DND-41 (cell line): ENCODE measurements at places on chromosomes 2 and 18.

- no peak for DNase-seq
- no peak within 1 kb of the TSS for H3K27ac ChIP-seq
- H3K4me3 ChIP-seq, result no peak within 1 kb of the TSS
- no peaks in the 10 kb centered on the region for H3K27me3 ChIP-seq
- H3K36me3 ChIP-seq, result no peaks in the 10 kb centered on the region
These were observed at the start of gene HNMT for GRCh38 chr2:137964066-137964858. Gene HNMT (plus strand): TSS chr2:137964473. CDS start chr2:137964492, 19 bp downstream.

DNA sequence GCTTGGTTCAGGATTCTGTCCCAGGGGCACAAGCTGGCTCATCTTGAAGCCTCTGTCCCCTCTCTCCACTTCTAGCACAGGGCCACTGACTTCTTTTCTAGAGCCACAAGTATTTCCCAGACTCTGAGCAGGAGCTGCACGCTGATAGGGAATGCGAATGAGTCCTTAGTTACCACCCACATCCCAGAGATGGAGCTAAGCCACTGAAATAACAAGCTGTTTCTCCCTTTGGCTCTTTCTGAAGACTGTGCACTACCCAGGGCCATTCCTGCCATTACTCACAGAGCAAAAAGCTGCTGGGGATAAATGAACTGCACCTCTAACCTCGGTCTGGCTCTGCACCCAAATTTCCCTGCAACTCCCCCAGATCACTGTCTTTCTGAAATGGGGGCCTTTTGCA lies 70.6 kb downstream of the TSN start:
- no peaks in the 10 kb centered on the region for H3K4me1 ChIP-seq
- H3K27ac ChIP-seq, result no peak overlapping the region
- no peaks in the 10 kb centered on the region for H3K27me3 ChIP-seq
- no peak for DNase-seq
- no peaks in the 10 kb centered on the region for H3K36me3 ChIP-seq

- H3K36me3 ChIP-seq, result no peaks in the 10 kb centered on the region
- no peak overlapping the region for H3K4me3 ChIP-seq
- H3K27me3 ChIP-seq, result no peaks in the 10 kb centered on the region
These were observed 83.7 kb downstream of the CERKL start for GRCh38 chr2:181573140-181573736.

GRCh38 chr2:191228861-191229260 lies 16.3 kb upstream of the MYO1B start:
- no peak overlapping the region for H3K27ac ChIP-seq
- no peaks in the 10 kb centered on the region for H3K4me1 ChIP-seq
- no peaks in the 10 kb centered on the region for H3K36me3 ChIP-seq
- DNase-seq, result no peak
- H3K27me3 ChIP-seq, result no peaks in the 10 kb centered on the region
- no peak overlapping the region for H3K4me3 ChIP-seq

- no peaks in the 10 kb centered on the region for H3K4me1 ChIP-seq
- no peaks in the 10 kb centered on the region for H3K36me3 ChIP-seq
- no peak overlapping the region for H3K4me3 ChIP-seq
- no peaks in the 10 kb centered on the region for H3K27me3 ChIP-seq
- no peak for DNase-seq
These were observed 139.2 kb downstream of the INHBB start for GRCh38 chr2:120485096-120485495.

- H3K27me3 ChIP-seq, result no peaks in the 10 kb centered on the region
- no peaks in the 10 kb centered on the region for H3K4me1 ChIP-seq
- H3K36me3 ChIP-seq, result no peaks in the 10 kb centered on the region
- no peak overlapping the region for H3K4me3 ChIP-seq
These were observed 62.1 kb downstream of the MEX3C start for GRCh38 chr18:51135364-51135763.

- no peak for DNase-seq
- no peaks in the 10 kb centered on the region for H3K36me3 ChIP-seq
- H3K4me1 ChIP-seq, result no peaks in the 10 kb centered on the region
- H3K4me3 ChIP-seq, result no peak overlapping the region
- no peaks in the 10 kb centered on the region for H3K27me3 ChIP-seq
These were observed 517.8 kb upstream of the DSEL start for GRCh38 chr18:68034296-68034695.

- no peak overlapping the region for H3K4me3 ChIP-seq
- H3K36me3 ChIP-seq, result no peaks in the 10 kb centered on the region
- no peak overlapping the region for H3K27ac ChIP-seq
- DNase-seq, result no peak
- H3K4me1 ChIP-seq, result no peaks in the 10 kb centered on the region
These were observed 42.7 kb downstream of the CIB4 start for GRCh38 chr2:26598336-26598995.

DNA sequence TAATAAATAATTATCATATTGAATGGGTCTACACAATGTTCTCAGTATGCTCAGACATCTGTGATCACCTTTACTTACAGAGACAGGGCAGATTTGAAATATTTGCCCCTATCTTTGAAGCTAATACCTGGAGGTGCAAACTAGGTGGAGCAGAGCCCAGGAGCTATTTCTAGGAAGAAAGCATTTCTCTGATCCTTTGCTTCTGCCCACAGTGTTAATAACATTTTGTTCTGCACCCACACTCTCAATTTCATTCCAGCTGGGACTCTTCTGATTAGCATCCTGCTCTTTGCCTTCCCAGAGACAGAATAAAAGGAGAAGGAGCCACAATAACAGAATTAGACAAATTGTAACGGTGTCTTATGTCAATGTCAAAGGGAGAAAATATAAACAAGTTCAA lies 11.6 kb upstream of the SCN2A start:
- DNase-seq, result no peak
- H3K27ac ChIP-seq, result no peak overlapping the region
- no peaks in the 10 kb centered on the region for H3K27me3 ChIP-seq
- H3K4me3 ChIP-seq, result no peak overlapping the region
- H3K4me1 ChIP-seq, result no peaks in the 10 kb centered on the region
- H3K36me3 ChIP-seq, result no peaks in the 10 kb centered on the region

DNA sequence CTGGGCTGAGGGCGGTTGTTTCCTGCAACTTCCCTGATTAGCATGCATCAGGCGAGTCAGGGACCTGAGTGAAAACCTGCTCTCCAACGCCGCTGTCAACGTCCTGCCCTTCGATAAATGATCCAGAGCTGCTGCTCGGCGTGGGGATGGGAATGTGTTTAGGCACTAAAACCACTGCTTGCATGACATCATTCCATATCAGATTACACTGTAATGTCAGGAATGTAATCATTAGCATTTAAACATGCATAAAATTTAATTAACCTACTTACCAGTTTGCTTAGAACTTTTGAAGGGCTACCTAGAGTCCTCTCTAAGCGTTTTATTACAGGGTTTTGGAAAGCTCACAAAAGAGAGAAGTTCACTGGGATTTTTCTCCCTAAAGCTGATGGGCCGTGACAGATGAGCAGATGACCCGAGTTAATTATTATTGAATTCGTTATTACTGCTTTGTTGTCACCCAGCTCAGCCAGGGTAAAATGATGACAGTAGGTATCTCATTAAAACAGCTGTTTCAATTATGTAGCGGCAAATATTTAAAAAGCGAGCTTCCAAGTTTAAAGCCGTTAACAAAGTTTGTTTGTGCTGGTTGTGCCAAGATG lies 685.6 kb upstream of the SALL3 start:
- DNase-seq, result no peak
- H3K36me3 ChIP-seq, result no peaks in the 10 kb centered on the region
- H3K27me3 ChIP-seq, result no peaks in the 10 kb centered on the region
- H3K27ac ChIP-seq, result no peak overlapping the region

DNA sequence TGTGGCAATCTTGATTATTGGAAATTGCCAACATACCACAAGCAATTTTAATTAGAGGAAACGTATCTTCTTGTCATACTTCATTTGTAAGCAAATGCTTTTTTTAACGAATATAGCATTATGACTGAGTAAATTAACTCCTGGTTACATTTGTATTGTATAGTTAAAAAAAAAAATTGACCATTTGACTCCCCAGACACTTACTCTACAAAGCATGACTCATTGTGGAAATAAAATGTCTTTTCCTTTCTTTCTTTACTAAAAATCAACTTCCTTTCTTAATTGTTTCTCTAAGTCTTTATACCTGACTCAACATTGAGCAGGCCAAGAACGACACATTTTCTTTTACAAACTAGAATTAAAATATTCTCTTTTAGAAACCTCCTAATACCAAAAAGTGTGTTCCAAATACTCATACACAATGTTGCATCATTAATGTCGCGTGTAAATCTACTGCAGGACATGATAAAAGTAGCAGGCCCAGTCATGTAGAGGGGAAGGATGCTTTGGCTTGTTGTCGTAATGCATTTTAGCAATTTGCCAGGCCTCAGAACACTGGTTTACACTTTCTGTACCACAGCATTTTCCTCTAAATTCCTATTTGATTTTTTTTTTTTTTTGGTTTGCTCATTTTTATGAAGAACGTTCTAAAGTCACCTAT lies 349.6 kb upstream of the KCNH7 start:
- H3K27ac ChIP-seq, result no peak overlapping the region
- no peak overlapping the region for H3K4me3 ChIP-seq
- H3K36me3 ChIP-seq, result no peaks in the 10 kb centered on the region
- H3K27me3 ChIP-seq, result no peaks in the 10 kb centered on the region
- DNase-seq, result no peak

- DNase-seq, result no peak
- no peaks in the 10 kb centered on the region for H3K36me3 ChIP-seq
- no peak overlapping the region for H3K27ac ChIP-seq
- H3K27me3 ChIP-seq, result no peaks in the 10 kb centered on the region
These were observed 219.5 kb upstream of the TANK start for GRCh38 chr2:160940699-160941098.

GRCh38 chr2:27954221-27954673 lies 63.7 kb downstream of the BABAM2 start:
- H3K27ac ChIP-seq, result peak overlapping the region; percentile 91
- no peak overlapping the region for H3K4me3 ChIP-seq
- H3K36me3 ChIP-seq, result no peaks in the 10 kb centered on the region
- no peaks in the 10 kb centered on the region for H3K27me3 ChIP-seq
- no peak for DNase-seq

DNA sequence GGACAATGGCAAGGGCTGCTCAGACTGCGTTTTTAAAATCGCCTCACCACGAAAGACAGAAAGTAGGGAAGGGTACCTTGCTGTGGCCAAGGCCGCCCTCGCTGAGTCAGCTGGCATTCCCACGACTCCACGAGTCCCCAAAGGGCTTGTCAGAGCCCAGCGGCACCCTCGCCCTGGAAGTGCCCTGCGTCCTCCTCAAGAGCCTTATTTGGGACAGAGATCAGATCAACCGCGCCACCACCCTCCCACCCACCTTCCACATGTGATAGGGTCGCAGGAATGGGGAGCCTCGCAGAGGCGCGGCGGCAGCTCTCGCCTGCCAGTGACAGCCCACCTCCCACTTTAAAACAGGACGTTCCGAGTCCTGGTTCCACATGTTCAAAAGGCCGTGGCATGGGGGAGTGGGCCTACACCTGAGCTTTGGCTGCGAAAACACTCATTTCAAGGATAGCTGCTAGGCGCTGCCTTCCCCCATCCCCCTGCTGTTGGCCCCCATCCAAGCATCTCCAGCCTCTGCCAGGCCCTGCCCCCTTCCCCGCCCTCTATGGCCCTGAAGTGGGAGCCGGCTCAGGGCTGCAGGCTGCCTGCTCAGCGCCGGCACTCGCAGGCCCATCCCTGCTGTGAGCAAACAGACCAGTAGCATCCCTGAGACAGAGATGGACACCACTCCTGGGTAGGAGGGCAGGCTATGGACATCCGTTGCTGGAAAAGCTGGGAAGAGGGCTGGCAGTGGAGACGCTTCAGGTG lies 38.1 kb upstream of the ARHGEF4 start:
- H3K4me3 ChIP-seq, result no peak overlapping the region; the same call in 1 of the 2 replicates
- peaks cover 8% of the 10 kb centered on the region for H3K27me3 ChIP-seq
- peak; percentile 10 for DNase-seq
- H3K27ac ChIP-seq, result no peak overlapping the region
- H3K4me1 ChIP-seq, result peaks cover 18% of the 10 kb centered on the region

- no peak overlapping the region for H3K27ac ChIP-seq
- H3K36me3 ChIP-seq, result no peaks in the 10 kb centered on the region
- no peak overlapping the region for H3K4me3 ChIP-seq
- DNase-seq, result peak; percentile 17
These were observed 33.3 kb downstream of the ANXA4 start for GRCh38 chr2:69774984-69775982.

DNA sequence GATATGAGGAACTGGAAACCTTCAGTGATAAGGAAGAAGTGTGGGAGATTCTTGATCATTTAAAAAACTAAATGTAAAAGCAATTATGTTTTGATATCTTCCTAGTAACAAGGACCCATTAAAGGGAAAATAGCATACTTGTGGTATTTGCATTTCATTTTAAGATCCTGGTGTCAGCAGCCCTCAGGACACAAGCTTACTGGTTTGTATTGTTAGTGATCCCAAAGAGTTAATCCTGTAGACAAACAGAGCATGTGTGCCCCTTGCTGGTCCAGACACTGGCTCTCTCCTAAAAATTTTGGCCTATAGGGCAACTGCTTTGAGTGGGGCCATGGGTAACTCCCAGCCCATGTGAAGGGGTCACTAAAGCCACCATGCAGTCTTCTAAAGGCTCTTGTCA lies 101.1 kb upstream of the TFCP2L1 start:
- DNase-seq, result no peak
- H3K36me3 ChIP-seq, result peaks cover 72% of the 10 kb centered on the region
- H3K4me1 ChIP-seq, result no peaks in the 10 kb centered on the region
- no peak overlapping the region for H3K4me3 ChIP-seq

GRCh38 chr2:106709229-106709628 lies 176.7 kb downstream of the ST6GAL2 start:
- H3K27me3 ChIP-seq, result no peaks in the 10 kb centered on the region
- H3K36me3 ChIP-seq, result no peaks in the 10 kb centered on the region
- no peak overlapping the region for H3K4me3 ChIP-seq
- no peak overlapping the region for H3K27ac ChIP-seq
- no peaks in the 10 kb centered on the region for H3K4me1 ChIP-seq

DNA sequence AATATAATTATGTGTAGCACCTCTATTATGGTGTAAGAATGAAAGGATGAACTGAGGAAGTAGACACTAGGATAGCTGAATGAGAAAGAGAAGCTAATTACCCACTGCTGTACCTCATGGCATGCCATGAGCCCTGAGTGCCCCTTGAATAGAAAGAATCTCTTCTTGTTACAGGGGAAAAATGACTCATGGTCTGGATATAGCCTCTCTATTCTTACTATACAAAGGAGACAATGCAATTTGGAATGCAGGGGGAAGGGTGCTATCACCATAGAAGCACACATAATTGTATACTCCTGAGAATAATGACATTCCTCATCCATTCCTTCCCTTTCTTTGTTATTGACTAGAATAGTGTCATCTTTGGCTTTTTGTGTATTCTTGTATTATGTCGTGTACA lies 385.2 kb downstream of the CDH7 start:
- H3K27ac ChIP-seq, result no peak overlapping the region
- H3K27me3 ChIP-seq, result no peaks in the 10 kb centered on the region
- no peak for DNase-seq

DNA sequence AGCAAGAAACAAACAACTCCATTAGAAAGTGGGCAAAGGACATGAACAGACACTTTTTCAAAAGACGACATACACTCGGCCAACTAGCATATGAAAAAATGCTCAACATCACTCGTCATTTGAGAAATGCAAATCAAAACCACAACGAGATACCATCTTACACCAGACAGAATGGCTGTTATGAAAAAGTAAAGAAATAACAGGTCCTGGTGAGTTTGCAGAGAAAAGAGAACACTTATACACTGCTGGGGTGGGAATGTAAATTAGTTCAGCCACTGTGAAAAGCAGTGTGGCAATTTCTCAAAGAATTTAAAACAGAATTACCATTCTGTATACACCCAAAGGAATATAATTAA lies 130.5 kb downstream of the PLCL1 start:
- H3K27ac ChIP-seq, result no peak overlapping the region
- H3K4me1 ChIP-seq, result no peaks in the 10 kb centered on the region
- no peaks in the 10 kb centered on the region for H3K36me3 ChIP-seq
- H3K27me3 ChIP-seq, result no peaks in the 10 kb centered on the region
- no peak for DNase-seq
- no peak overlapping the region for H3K4me3 ChIP-seq
